ENCODE measurements at places on chromosomes 2 and 18.

GRCh38 chr2:145985517-145985916 is 1465.6 kb upstream of the ZEB2 start:
- no peak for DNase-seq

GRCh38 chr2:10449838-10450691 is 1.9 kb upstream of the ODC1 start:
- DNase-seq, result no peak

DNA sequence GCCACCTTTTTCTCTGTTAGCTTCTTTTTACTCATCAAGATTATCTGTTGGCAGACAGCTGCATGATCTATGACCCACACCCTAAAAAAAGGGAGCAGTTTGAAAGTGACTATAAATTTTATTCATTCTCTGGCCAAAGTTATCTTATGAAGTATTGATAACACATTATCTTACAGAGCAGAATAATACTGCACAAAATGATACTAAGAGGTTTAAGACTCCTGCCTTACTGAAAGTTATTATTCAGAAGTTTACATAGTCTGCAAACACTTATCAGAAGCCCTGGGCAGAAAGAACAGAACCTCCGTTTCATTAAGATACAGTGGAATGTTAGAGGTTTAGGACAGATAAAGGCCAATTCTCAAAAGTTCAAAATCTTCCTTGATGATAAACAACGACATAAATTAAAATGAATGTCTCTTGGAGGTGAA is 78.2 kb downstream of the ZEB2 start:
- no peak for DNase-seq

DNA sequence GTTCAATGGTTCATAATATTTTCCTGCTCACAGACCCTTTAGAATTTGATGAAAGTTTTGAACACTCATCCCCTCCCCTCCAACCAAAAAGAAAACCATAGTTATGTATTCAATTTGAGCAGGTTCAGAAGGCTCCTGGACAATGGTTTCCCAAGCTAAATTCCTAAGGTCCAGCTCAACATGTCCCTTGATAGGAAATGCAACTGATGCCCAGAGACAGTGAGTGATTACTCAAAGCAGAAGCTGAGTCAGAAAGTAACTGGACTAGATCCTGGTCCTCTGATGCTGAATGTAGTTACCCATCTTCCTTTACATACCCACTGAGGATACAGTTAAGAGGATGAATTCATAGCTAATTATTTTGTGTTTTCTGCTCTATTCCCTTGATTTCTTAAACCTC is 218.9 kb upstream of the NCKAP5 start:
- peak; percentile 61 for DNase-seq

DNA sequence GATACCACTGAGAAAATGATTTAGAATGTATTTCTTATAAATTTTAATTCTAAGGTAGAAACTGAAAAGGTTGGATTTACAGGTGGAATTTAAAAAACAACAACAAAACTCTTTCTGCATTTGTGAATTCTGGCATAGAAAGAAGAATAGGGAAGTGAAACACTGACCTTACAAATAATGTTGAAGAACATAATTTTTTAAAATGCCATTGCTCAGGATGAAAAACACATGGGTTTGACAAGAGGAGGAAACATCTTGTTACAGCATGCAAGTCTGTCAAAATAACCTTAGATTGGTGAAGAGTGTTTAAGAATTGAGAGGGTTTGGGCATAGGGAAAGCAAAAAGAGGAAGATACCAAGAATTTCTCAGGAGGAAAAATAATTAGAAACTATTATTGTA is 184.3 kb downstream of the UBE2E3 start:
- no peak for DNase-seq

DNA sequence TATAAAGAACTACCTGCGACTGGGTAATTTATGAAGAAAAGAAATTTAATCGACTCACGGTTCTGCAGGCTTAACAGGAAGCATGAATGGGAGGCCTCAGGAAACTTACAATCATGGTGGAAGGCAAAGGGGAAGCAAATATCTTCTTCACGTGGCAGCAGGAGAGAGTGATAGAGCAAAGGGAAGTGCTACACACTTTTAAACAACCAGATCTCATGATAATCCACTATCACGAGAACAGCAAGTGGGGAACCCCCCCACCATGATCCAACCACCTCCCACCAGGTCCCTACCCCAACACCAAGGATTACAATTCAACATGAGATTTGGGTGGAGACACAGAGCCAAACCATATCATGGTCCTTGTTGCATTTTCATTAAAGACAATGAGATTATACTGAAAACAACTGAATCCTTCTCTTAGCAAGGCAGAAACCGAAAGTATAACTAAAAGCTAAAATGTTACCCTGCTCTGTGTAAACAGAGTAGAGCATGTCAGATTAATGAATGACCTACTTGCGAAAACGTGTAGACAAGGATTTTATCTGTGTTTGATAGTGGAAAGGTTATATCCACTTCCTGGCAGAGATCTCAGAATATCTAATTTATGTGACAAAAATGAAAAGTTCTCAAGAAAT is 60.1 kb upstream of the RBBP8 start:
- DNase-seq, result no peak

DNA sequence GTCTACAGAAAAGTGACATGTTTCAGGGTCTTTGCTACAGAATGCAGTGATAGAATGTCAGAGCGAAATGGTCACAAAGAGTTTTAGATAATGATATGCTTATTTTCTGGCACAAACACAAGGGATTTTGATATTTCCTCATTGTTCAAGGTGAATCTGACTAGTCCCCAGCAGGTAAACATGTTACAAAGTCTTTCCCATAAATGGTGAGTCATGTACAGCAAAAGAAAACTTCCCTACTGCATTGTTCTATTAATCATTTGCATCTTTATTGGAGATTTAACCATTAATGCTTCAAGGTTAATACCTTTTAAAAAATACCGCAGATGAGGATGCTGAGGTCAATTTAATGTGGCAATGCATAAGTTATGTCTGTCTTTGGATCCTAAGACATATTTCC is 19.1 kb upstream of the TRIB2 start:
- DNase-seq, result no peak

Measured in AG08395 (cell line).